NCI-H1092 (cell line): ENCODE measurements at places on chromosomes 7 and 10.

DNA sequence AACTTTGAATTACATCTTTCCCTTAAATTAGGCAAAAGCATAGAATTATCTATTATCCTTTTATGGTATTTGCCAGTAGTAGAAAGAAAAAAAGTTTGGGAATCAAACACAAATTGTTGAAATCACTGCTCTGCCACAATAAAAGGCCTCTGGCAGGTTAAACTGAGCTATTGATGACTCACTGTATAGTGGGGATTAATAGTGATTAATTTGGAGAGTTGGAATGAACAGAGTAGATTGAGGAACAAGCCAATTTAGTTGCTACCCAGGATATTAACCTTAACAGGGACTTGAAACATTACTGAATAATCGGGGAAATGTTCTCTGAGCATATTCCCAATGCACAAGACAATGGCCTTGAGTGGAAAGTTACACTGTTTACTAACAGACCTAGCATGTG is 33.1 kb downstream of the MASTL start:
- DNase-seq: no peak

- no peak for DNase-seq
Measured at GRCh38 chr7:135102372-135102771, 45.5 kb upstream of the TMEM140 start.

- no peak for DNase-seq
Measured at GRCh38 chr10:70956029-70956759, 67.8 kb upstream of the PCBD1 start.

GRCh38 chr7:152624228-152624627 is 51.7 kb downstream of the XRCC2 start:
- DNase-seq: peak; percentile 19

- no peak for DNase-seq
Measured at GRCh38 chr7:74033372-74034311, 5.7 kb downstream of the ELN start.

- no peak for DNase-seq
Measured at GRCh38 chr10:123249894-123250293, 95.7 kb downstream of the BUB3 start.

- DNase-seq: no peak
Measured at GRCh38 chr10:95821720-95822119, 65.8 kb downstream of the ENTPD1 start.

DNA sequence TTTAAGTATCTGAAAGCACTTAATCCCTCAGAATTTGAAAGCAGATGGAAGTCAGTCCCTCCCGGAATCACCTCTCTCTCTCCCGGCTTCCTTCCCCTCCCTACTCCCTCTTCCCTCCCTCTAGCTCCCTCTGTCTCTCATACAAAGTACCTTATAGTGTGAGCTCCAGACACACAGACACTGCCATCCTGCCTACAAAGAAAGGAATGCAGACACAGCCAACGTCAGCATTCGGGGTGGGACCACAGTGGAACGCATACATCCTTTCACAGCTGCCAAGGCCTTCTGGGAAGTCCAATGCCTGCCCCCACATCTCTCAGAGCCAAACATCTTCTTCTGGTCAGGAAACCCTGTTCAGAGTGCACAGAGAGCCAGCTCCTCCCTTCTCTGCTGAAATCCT is 9.3 kb downstream of the NOD1 start:
- no peak for DNase-seq

DNA sequence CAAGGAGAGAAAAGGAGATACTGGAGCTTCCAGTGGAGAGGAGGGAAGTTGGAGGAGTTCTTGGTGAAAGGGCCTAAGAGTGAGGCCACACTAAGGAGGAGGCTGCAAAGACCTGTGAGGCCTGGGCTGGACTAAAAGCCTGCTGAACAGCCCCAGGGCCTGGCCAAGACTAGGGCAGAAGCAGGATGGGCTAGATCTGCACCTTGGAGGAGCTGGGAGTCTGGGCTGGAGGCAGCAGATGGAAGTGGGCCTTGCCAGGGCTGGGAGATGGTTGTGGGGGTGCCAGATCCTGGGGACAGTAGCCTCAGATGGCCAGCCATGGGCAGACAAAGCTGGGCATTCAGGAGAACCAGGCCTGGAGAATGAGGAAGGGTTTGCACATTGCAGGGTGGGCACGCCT is 6.5 kb upstream of the PURB start:
- no peak for DNase-seq

- no peak for DNase-seq
Measured at GRCh38 chr7:70710011-70710480, 421.9 kb upstream of the GALNT17 start.
